ENCODE measurements at places on chromosomes 11 and 22.

DNA sequence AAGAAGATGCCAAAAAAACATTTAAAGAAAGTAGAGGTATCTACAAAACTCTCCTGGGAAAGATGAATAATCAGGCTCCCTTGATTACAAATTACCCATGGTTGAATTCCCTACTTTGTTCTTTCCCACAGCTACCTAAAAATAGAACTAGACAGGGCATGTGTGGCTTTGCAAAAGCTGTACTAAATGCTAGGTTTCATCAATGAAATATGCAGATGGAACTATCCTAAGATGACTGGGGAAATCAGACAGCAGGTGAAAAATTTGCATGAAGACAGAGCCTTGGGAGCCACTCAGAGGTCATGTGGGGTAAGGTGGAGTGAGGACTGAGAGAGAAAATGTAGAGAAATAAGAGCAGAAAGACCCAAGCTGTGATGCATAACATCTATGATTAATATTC lies 14.7 kb downstream of the LAYN start:
- no peak for DNase-seq

DNA sequence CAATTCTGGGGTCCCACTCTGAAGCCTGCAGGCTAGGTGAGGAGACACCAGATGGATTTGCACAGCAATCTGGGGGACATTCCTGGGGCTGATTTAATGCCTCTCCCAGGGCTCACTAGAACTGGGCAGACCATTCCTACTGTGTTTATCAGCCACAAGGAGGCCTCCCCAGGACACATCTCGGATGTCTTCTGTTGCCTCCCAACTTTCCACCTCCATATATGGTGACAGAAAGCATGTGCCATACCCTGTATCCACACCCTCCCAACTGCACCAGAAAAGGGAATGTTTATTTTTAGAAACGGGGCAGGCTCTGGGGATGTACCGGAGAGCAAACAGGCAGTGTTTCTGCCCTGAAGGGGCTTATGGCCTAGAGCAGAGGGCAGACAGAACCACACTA lies 181.8 kb downstream of the CSNK2A3 start:
- no peak for DNase-seq

GRCh38 chr11:15912825-15913224 lies 443.5 kb downstream of the SOX6 start:
- DNase-seq = no peak

- DNase-seq = no peak
Observed at GRCh38 chr11:73975479-73975757, 7.2 kb downstream of the UCP2 start.
